ENCODE measurements at places on chromosomes 16 and 17.

- no peak for DNase-seq
Observed at GRCh38 chr16:88790312-88791211, 5.5 kb upstream of the PIEZO1 start.

DNA sequence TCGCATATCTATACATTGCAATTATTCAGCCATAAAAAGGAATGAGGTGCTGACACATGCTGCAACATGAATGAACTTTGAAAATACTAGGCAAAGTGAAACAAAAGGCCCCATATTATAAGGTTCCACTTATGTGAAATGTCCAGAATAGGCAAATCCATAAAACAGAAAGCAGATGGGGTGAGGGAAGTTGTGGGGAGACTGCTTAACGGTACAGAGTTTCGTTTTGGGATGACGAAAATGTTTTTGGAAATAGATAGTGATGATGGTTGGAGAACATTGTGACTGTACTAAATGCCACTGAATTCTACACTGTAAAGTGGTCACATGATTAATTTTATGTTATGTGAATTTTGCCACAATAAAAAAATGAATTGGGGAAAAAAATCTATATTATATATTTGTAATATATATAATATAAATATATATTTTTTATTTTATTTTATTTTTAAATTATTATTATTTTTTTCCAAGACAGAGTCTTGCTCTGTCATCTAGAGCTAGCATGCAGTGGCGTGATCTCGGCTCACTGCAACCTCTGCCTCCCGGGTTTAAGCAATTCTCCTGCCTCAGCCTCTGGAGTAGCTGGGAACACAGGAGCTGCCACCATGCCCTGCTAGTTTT is 4.2 kb upstream of the GNA13 start:
- no peak for DNase-seq

DNA sequence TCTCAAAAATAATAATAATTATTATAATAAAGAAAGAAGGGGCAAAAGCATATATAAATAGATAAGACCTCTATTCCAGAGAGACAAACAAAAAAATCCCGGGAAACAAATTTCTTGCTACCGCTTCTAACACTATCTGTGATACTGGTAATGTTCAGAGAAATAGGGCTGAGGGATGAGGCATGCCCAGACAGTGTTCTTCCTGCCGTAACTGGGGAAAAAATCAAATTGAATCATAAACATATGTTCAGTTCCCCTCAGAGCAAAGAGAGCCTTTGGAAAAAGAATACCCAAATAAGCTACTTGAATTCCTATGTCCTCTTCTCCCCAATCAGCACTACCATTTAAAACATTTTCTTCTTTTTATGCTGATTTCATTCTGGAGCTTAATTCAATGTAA is 688.0 kb downstream of the KCNJ2 start:
- no peak for DNase-seq

DNA sequence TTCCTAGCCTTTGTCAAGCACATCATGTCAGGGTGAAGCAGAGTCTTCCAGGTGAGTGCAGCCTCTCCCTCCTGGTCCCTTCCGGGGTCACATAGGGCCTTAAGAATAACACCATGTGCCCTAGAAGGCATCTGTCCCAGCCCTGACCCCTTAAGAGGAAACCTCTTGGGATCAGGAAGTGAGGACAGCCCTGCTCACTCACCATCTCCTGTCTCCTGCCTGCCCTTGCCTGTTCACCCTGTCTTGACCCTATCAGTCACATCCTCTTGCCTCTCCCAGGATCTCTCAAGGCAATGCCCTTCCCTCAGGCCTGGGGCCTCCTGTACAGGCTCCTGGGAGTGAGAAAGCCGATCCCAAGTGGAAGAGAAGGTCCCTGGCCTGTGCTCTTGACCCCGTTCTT is 13.9 kb downstream of the MYL4 start:
- no peak for DNase-seq

DNA sequence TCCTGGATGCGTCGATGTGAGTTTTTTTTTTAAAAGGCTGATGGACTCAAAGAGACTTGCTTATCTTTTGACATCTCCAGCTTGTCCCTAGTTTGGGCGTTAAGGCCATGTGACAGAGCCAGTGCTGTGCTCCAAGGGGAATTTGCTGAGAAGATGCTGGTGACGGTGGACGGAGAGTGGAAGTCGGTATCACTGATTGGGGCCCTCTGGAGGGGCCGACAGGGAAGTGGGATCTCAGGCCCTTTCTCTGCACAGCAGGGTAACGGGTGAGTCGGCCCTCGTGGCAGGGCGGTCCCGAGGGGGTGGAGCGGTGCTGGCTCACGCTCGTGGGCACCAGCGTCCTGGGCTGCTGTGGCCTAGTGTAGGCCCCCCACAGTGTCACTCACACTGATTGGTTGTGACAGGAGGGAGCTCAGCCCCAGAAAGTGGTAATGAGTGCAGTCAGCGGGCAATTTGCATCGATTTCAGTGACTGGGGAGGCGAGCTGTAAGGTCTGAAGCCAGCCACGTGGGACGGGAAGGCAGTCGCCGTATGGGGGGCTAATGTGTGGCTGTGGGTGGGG is 91.3 kb downstream of the TBC1D16 start:
- DNase-seq, result no peak

DNA sequence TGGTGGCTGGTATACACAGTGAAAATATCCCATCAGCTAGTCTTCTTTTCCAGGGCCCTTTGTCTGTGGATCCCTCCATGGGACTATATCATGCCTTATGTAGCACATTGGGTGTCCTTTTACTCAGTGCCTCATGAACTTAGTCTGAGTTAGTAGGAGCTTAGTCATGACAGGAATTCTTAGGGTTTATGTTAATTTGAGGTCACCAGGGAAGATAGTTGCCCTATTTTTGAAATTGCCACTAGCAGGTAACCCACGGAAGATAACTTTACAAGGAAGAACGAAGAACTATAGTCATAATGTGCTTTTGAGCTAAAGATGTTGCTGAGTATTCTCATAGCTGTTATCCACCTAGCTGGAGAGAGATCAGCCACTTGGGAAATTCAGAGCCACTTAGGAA is 14.8 kb upstream of the PLK1 start:
- DNase-seq, result no peak

Data from NCI-H2081 treated with DMSO at 0.1 percent for 48 hours (cell line).